ENCODE measurements at places on chromosomes 4 and X.

DNA sequence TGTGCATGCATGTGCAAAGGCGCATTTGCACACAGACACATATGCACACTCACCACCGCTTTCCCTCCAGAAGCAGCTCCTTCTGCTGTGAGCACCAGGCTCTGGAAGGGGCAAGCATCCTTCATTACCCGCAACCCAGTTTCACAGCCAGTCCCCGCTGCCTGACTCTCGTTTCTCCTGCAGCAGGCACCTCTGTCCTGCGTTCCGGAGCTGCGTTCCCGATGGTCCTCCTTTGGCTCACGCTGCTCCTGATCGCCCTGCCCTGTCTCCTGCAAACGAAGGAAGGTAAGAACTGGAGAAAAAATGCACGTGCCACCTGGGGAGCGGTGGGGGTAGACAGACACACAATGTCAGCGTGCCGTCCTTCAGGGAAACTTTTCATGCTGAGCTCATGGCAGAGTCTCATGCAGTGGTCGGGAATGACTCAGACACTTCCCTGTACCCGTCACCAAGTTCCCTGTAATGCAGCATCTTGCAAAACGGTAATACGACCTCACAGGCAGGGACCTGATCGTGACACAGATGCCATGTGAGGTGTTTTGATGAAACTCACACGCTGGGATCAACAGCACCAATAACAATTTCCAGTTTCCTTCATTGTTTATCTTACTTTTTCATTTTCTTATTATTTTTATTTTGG lies 5.1 kb downstream of the IL3RA start:
- DNase-seq: no peak

DNA sequence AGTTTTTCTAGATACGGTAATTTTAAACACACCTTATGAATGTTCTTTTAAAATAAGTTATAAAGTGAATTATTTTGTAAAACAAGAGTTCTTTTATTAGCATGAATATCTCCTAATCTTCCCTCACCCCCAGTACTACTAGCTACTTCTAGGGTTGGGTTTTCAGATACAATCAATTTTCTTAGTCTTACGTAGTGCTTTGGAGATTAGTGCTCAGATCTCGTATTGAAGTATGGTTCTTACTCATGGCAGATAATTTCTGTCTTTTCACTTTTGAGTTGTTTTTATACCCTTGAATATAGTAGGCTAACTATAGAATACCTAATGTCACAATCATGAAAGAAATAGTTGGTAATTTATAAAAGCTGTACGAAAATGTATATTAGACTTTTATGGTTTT lies 43.2 kb downstream of the CDKL5 start:
- no peak for DNase-seq

DNA sequence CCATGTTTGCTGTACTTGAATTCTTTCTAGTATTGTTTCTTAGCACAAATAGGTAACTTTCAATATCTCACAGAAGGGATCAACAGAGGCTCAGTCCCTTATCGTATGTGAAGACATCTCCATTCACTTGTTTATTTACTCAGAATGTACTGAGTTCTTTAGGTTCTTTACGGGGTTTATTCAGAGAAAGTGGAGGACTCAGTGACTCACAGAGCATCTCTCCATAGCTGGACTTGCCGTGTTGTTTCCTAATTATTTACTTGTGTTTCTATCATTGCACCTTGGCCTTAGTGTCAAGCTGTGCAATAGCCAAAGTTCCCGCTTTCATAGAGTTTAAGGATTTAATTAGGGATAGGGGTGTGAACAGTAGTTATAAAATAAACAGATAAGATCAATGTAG lies 57.1 kb downstream of the RHOH start:
- no peak for DNase-seq

- DNase-seq: no peak
Observed at GRCh38 chr4:40669504-40669903, 39.8 kb upstream of the RBM47 start.
